ENCODE measurements at places on chromosomes 2 and 18. TPM values are rescaled to one million over a fixed set of nuclear protein-coding genes. Genes with fewer than 3 reads are reported as not detected.

GRCh38 chr2:45173513-45173912, 164.3 kb upstream of the SIX2 start:
- DNase-seq = no peak

DNA sequence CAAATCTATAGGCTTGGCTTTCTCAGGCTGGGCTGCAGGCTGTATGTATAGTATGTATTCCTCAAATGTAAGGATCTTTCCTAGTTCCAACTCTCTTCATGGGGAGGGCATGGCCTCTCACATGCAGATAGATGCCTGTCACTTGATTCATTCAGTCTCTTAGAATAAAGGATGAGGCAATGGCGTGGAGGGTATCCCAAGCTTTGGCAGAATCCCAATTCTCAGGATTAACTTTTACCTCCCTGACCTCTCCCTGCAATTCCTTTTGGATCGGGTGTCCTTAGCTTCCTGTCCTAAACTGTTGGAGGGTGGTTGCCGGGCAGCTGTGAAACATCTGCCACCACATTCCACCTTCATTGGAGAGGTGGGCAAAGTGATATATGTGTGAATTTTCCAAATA, 80.3 kb downstream of the INSIG2 start:
- no peak for DNase-seq

GRCh38 chr2:178844269-178844668, 37.0 kb upstream of the TTN start:
- DNase-seq = no peak

- no peak for DNase-seq
Observed at GRCh38 chr18:79590191-79591031, 89.2 kb upstream of the CTDP1 start.

DNA sequence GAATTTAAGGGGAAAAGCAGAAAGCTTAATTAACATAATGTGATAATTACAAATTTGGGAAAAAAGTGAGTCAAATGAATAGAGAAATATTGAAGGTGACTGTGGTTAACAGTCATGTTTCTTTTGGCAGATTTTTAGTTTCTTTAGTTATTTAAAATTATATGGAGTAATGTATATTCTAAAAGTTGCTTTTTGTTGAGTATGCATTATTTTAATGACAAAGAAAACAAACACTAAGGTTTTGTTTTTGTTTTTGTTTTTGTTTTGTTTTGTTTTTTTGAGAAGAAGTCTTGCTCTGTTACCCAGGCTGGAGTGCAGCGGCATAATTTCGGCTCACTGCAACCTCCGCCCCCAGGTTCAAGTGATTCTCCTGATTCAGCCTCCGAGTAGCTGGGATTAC, 30.3 kb upstream of the MTCL1 start:
- DNase-seq = no peak

The NPHP1 gene
- 10.8 TPM for total RNA-seq

The ITGA4 gene
- total RNA-seq = 49.2 TPM

The FAM161A gene
- 15.3 TPM for total RNA-seq

The FEV gene
- total RNA-seq = not detected

All from urinary bladder (tissue), 4 donors.